ENCODE measurements at places on chromosomes 3 and 15. TPM values are rescaled to one million over a fixed set of nuclear protein-coding genes. Genes with fewer than 3 reads are reported as not detected.

- no peaks in the 10 kb centered on the region for H3K27me3 ChIP-seq
- H3K36me3 ChIP-seq, result no peaks in the 10 kb centered on the region
- H3K27ac ChIP-seq, result no peak overlapping the region
- no peak for DNase-seq
These were observed 19.5 kb downstream of the DUSP7 start for GRCh38 chr3:52036829-52037228.

DNA sequence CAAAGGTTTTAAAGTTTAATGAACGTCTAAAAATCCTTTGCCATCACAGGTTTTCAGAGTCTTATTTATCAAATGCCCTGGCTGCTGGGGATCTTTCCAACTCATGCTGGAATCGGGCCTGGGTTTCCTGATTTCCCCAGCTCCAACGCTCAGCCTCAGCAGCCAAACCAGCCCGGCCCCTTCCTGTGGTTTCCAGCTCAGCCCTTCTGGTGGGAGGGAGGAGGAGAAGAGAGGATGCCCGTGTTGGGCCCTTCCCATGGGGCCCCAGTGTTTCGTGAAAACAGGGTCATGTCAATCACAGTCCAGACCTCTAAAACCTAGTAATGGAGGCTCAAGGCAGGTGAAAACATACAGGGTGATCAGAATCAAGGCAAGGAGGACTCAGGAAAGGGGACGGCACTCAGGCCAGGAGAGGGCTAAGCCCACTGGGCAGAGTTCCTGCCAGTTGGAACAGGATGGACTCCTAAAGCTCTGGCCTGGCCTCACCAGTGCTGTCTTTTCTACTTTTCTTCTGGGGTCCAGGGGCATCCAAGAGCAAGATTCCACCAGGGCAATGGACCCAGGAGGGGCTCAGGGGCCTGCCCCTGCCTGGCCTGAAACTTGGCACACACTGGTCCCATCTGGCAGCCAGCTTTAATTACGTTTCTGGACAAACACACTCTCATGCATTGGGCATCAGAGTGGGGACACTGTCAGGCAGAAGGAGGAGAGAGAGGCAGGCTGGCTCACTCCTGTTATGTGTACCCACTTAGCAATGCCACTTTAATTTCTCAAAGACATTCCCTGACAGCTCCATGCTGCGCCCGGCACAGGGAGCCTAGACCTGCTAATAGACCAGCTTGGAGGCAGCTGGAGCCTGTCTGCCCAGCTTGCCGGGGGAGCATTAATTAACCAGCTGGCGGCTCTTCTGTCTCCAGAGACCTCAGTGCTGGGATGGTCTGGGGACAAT is 194.6 kb downstream of the FAM43A start:
- no peak overlapping the region for H3K4me3 ChIP-seq
- H3K27me3 ChIP-seq, result no peaks in the 10 kb centered on the region
- peak; percentile 45 for DNase-seq
- no peaks in the 10 kb centered on the region for H3K36me3 ChIP-seq
- H3K4me1 ChIP-seq, result peaks cover 5% of the 10 kb centered on the region

GRCh38 chr3:55416331-55416821 is 70.7 kb downstream of the WNT5A start:
- H3K27me3 ChIP-seq, result no peaks in the 10 kb centered on the region
- no peak overlapping the region for H3K4me3 ChIP-seq
- no peak overlapping the region for H3K27ac ChIP-seq
- no peak for DNase-seq
- H3K4me1 ChIP-seq, result no peaks in the 10 kb centered on the region

DNA sequence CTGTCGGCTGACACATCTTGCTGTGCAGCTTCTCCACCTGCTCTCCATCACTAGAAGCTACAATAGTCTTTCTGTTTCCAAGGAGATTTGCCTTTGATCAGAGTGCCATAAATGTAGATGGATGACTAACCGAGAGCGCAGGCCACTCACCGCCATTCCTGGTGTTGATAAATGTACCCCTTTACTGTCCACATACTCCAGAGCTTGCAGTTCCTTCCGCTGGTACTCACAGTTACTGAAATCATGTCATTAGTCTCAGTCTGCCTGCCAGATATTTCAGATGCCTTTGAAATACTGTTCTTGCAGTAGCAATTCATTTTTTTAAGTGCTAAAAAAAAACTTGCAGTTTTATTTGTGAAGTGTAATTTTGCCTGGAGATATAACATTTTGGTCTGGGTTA is 72.3 kb downstream of the BLM start:
- no peak overlapping the region for H3K27ac ChIP-seq
- no peak overlapping the region for H3K4me3 ChIP-seq
- DNase-seq, result no peak
- no peaks in the 10 kb centered on the region for H3K4me1 ChIP-seq

DNA sequence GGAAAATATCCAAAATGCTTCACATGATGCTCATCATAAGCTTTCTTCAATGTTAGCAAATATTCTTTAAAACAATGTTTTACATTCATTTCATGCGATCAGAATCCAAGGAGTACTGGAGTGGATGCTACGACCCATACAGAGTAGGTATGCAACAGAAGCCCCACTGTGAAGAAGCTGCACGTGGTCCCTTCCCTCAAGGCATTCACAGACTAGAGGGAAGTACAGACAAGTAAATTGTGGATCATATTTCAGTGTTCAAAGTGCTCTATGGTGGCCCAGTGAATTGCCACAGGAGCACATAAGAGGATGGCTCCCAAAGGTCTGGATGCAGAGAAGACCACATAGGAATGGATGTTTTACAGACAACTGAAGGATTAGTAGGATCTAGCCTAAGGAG is 789.9 kb downstream of the IGSF11 start:
- H3K4me1 ChIP-seq, result no peaks in the 10 kb centered on the region
- DNase-seq, result no peak
- no peaks in the 10 kb centered on the region for H3K27me3 ChIP-seq
- H3K36me3 ChIP-seq, result no peaks in the 10 kb centered on the region

DNA sequence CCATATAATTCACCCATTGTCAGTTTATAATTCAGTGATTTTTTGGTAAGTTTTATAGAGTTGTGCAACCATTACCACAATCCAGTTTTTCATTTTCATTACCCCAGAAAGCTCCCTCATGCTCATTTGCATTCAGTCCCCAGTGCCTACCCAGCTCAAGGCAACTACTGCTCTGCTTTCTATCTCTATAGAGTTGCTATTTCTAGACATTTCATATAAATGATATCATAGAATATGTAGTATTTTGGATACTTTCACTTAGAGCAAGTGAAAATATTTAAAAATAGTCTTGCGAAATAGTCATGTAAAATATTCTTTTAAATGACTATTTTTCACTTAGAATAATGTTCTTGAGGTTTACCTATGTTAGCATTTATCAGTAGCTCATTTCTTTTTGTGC is 42.1 kb downstream of the ZNF654 start:
- H3K27ac ChIP-seq, result no peak overlapping the region
- no peaks in the 10 kb centered on the region for H3K27me3 ChIP-seq
- H3K4me3 ChIP-seq, result no peak overlapping the region
- no peaks in the 10 kb centered on the region for H3K36me3 ChIP-seq
- no peaks in the 10 kb centered on the region for H3K4me1 ChIP-seq

DNA sequence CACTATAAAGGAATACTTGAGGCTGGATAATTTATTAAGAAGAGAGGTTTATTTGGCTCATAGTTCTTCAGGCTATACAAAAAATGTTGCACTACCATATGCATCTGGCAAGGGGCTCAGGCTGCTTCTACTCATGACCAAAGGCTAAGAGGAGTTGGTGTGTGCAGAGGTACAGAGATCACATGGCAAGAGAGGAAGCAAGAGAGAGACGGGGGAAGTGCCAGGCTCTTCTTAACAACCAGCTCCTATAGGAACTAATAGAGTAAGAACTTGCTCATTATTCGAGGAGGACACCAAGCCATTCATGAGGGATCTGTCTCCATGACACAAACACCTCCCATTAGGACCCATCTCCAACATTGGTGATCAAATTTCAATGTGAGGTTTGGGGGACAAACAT is 6.0 kb upstream of the FNDC3B start:
- no peaks in the 10 kb centered on the region for H3K27me3 ChIP-seq
- H3K27ac ChIP-seq, result no peak overlapping the region
- no peak for DNase-seq
- no peak overlapping the region for H3K4me3 ChIP-seq
- no peaks in the 10 kb centered on the region for H3K36me3 ChIP-seq
- no peaks in the 10 kb centered on the region for H3K4me1 ChIP-seq

DNA sequence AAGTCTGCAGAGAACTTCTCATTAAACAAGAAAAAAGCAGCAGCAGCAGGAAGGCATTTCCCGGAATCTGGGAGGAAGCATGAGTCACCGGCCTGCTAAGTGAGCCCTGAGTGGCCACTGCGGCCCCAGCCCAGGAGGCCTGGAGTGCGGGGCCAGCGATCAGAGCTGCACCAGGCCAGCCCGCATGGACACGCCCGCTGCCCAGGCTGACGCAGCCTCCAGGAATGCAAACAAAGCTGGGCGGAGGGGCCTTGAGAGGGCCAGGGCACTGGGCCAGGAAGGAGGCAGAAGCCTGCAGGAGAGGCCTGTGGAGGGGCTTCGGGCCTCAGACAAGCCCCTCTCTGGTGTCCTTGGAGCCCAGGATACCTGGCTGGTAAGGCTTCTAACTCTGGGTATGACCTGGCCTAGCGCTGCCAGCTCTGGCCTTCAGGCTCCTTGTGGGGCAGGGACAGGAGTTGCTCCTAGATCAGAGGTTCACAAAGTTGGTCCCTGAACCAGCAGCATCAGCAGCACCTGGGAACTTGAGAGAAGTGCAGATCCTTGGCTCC is 101.2 kb downstream of the SMAD6 start:
- H3K4me3 ChIP-seq, result no peak overlapping the region
- DNase-seq, result peak; percentile 92
- peaks cover 23% of the 10 kb centered on the region for H3K4me1 ChIP-seq
- H3K27ac ChIP-seq, result peak overlapping the region; percentile 9
- no peaks in the 10 kb centered on the region for H3K27me3 ChIP-seq

DNA sequence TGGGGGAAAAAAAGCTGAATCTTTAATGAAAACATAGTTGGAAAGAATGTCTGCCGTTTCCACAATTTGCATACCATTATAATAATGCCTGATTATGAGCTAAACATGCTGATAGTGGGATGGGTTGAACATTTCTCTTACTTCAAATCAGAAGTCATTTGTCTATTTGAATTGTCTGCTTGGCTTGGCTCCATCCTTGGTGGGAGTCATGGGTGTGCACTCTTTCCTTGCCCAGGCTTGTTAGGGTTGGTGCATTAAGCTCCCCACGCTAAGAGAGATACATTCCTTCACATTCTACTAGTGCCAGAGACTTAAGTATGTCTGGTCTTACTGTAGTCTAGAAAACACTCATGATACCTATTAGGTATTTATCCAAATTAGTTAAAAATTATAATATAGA is 121.4 kb upstream of the RARB start:
- H3K4me1 ChIP-seq, result no peaks in the 10 kb centered on the region
- H3K4me3 ChIP-seq, result no peak overlapping the region
- H3K27ac ChIP-seq, result no peak overlapping the region
- DNase-seq, result no peak
- no peaks in the 10 kb centered on the region for H3K36me3 ChIP-seq
- no peaks in the 10 kb centered on the region for H3K27me3 ChIP-seq

GRCh38 chr3:193977622-193978021 is 158.3 kb upstream of the HES1 start:
- H3K36me3 ChIP-seq, result no peaks in the 10 kb centered on the region
- peaks cover 8% of the 10 kb centered on the region for H3K4me1 ChIP-seq
- no peaks in the 10 kb centered on the region for H3K27me3 ChIP-seq
- DNase-seq, result no peak
- no peak overlapping the region for H3K4me3 ChIP-seq
- H3K27ac ChIP-seq, result no peak overlapping the region

DNA sequence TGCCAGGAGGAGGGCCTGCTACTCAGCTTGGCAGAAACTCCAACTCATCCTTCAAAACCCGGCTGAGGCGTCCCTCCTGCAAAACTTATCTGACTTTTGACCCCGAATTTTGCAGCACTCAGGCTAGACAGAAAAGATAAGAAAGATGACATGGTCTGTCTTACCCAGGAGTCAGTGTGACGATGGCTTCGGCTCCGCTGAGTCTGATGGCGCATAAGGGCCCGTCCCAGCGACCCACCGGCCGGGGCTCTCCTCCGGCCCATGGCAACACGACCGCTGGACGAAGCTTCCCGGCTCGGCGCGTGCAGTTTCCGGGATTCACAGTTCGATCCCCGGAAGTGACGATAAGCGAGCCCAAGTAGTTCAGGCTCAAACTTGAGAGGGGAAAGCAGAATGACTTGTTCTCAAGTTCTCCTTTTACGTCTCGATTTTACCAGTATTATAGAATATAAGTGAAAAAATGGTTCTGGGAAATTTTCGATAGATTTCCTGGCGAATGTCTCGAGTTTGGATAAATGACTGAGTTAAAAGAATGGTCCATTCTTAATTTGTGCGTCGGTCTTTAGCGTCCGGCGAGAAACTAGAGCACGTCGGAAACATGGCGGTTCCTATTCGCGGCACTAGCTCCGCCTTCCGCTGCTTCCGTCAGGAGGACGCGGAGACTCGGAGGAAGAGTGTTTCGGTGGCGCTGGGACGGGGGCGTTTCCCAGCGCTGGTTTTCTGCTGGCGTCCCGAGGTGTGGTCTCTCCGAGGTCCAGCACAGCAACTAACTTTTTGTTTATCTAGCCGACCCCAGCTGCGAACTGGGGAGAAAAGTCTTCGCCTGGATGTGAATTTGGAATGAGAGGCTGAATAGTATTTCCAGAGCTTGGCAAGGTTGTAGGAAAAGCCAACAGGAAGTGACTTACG is at the start of gene LSG1:
Gene LSG1, minus strand, starts transcription at position 292 of the 909 bp plus-strand sequence. Its CDS starts 29 bp downstream, at position 263.
- peak within 1 kb of the TSS; percentile 54 for H3K27ac ChIP-seq
- peak; percentile 89 for DNase-seq
- H3K27me3 ChIP-seq, result no peaks in the 10 kb centered on the region

- no peak overlapping the region for H3K27ac ChIP-seq
- H3K27me3 ChIP-seq, result no peaks in the 10 kb centered on the region
- no peaks in the 10 kb centered on the region for H3K36me3 ChIP-seq
- peaks cover 10% of the 10 kb centered on the region for H3K4me1 ChIP-seq
- no peak for DNase-seq
- no peak overlapping the region for H3K4me3 ChIP-seq
These were observed 82.4 kb downstream of the NR2F2 start for GRCh38 chr15:96412906-96413231.

DNA sequence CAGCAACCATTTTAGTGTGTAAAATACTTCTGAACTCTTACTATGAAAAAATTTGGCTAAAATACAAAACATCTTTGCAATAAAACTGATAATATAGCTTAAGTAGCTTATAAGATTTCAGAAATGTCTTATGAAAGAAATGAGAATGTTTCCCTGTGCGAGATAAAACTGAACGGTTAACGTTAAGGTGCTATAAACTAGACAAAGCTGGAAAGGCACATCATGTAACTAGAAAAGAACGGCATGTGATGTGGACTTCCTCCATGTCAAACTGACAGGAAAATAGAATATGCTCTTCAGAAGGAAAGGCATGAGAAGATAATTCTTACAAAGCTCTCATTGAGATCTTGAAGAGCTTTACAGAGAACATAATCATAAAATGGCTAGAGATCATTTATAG is 36.5 kb downstream of the NCK1 start:
- no peak overlapping the region for H3K4me3 ChIP-seq
- no peak for DNase-seq
- H3K36me3 ChIP-seq, result no peaks in the 10 kb centered on the region
- peaks cover 4% of the 10 kb centered on the region for H3K4me1 ChIP-seq
- no peaks in the 10 kb centered on the region for H3K27me3 ChIP-seq
- H3K27ac ChIP-seq, result no peak overlapping the region

Gene ENTPD3
- 0.81 TPM for total RNA-seq

Gene SIN3A
- 115 TPM for total RNA-seq
